Fibroblast of the conjunctiva (primary cell): ENCODE measurements at places on chromosomes 1 and 21.

DNA sequence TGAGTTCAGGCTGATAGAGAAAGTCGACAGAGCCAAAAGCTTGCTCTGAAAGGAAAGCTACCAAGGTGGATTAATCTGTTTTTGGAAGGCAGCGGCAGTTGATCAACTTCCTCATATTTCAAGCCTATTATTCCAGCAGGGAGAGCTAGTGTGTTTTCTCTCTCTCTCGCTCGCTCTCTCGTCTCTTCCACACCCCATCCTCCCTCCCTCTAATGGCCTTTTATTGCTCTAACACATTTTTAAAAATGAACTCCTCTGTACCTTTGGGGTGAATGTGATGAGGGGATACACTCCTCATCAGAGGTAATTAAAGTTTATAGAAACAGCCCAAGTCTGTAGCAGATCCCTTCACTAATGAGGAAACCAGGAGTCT lies 126.4 kb downstream of the CLIC6 start:
- peak; percentile 49 for DNase-seq

DNA sequence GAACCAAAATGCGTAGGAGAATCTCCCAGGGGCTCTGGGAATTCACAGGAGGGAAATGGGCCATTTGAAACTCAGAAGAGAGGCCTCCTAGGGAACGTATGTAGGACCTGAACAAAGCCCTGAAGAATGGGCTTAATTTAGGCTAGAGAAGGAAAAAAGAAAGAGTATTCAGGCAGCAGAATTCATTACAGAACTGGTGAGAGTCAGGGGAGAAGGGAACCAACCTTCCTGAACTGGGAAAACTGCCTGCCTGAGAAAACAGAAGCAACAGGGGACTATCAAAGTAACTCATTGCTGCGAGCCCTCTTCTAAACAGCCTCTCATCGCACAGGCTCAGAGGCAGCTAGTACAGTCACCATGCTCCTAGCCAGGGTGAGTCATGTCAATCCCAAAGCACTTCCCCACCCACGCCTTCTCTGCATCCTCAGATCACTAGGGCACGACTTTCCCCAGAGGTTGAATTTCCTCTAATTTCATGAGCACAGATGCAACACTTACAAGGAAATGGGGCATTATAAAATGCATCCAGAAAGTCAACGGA lies 98.1 kb downstream of the ADSS2 start:
- peak; percentile 93 for DNase-seq

- DNase-seq, result no peak
Measured at GRCh38 chr1:166789286-166789685, 50.0 kb upstream of the POGK start.

DNA sequence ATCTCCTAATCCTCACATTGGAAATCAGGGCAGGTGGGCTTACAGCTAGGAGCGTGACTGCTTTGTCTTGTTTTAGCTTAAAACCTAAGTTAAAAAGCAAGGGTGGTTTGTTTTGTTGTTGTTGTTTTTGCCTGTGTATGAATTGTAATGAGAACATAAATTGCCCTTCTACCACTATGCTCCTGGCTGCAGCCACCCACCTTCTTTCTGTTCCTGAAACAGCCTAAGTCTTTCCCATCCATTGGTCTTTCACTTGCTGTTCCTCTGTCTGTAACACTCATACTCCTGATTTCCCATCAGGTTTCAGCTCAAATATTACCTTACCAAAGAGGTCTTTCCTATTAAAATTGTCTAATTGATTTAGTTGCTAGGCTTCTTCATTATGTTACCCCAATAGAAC lies 604 bp upstream of the TMEM79 start:
- DNase-seq, result no peak

GRCh38 chr21:33660406-33660805 lies 18.1 kb downstream of the ITSN1 start:
- no peak for DNase-seq

DNA sequence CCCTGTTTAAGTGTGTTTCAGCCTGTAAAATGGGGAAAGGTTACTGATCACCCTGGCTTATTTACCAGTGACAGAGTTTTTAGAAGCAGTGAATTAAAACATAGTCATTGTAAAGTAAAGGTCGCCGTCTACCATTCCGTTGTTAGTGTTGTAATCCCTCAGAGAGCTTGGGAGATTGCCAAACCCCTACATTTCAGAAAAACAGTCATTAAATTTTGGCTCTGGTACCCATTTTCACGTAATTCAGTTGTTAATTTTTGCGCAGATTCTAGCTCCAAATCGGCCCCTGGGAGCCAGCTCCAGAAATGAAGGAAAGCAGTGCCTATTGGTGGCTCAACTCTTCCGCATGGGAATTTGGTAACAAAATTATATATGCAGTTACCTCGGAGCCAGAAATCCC lies 127.7 kb upstream of the AJAP1 start:
- no peak for DNase-seq

DNA sequence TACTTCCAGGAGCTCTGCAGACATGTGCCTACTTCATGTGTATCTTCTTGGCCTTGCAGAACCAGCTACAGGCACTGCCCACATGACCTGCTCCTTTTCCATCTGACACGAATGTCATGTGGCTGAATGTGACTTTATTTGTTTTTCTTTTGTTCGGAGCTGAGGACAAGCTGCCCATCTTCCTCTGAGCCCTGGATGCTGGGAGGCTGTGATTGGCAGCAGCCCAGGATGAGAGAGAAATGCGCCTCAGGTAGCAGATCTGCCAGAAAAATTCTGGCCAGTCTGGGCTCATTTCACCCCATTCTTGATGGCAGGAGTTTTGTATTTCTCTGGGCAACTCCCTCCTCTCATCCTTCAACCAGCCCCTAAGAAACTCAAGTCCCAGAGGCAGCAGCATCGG lies 372.0 kb downstream of the RPS6KC1 start:
- DNase-seq, result no peak

GRCh38 chr1:181206513-181206912 lies 118.0 kb downstream of the IER5 start:
- DNase-seq, result no peak

GRCh38 chr1:116667078-116667574 lies 407 bp downstream of the IGSF3 start:
- DNase-seq, result no peak

- no peak for DNase-seq
Measured at GRCh38 chr1:101920577-101920976, 76.1 kb downstream of the OLFM3 start.

DNA sequence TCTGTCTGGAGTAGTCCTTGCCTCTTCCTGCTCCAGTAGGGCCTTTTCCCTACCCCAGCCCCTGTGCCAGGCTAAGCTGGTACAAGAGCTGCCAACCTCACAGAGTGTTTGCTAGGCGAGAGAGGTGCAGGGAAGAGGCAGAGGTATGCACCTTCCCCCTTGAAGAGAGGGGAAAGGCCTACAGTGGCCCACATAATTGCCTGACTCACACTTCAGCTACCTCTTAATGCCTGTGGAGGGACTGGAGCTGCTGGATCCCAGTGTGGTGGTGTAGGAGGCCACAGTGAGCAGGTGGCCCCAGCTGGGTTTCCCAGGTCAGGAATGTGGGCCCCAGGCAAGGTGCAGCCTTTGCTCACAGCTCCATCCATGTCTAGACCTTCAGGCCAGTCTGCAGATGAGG lies 3.3 kb upstream of the CCDC28B start:
- no peak for DNase-seq

GRCh38 chr1:145977486-145978470 lies 13.3 kb downstream of the POLR3GL start:
- DNase-seq, result peak; percentile 85
